ENCODE measurements at places on chromosomes 7 and 10.

DNA sequence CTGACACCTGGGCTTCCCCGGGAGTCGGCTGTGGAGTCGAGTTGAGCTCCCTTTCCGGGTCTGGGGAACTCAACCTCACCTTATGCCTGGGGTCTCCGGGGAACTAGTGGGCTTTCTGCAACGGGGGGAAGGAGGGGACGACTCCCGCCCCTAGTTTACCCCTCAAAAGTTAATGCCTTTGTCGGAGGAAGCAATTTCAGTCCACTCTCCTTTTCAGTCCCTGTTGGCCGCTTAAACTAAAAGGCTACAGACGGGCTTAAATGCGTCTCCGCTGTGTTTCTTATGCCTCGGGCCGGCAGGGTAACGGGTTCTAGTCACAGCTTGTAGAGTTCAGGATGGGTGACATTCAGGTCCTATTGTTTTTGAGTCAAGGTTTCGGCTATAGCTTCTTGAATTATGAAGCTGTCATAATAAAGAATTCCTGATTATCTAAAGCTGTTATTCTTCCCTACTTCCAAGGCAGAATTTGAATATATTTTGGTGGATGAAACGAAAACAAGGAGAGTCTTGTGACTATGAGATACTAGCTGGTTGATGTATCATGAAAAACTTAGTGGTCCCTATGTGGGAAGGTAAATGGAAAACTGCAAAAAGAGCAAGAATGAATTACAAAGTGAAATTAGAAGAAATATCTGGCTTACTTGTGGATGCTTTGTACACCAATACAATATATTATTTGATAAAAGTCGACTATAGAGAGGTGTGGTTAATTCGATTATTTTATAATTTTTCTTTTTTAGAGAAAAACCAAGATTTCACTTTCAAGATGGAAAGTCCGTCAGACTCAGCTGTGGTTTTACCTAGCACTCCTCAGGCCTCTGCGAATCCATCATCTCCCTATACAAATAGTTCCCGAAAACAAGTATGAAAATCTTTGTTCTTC, 495 bp downstream of the SFR1 start:
- peak; percentile 58 for DNase-seq

DNA sequence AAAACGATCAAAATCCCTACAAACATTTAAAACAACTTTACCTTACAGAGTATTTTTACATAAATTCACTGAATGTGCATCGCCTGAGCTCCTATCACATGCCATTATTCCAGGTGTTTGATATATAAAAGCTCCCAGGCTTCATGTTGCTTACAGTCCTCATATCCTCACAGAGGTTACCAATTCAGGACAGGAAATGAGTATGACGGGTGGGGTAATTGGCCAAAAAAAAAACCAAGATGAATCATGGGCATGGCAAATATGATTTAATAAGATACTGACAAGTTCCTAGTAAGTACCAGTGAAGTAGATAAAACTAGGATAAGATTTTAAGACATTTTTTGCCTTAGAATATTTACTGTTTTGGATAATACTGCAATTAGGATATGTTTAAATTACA, 135.8 kb downstream of the KMT2E start:
- no peak for DNase-seq

- DNase-seq = no peak
Measured at GRCh38 chr10:102065561-102066398, 631 bp downstream of the HPS6 start.

- peak; percentile 23 for DNase-seq
Measured at GRCh38 chr10:75841266-75841665, 409.8 kb downstream of the LRMDA start.

- DNase-seq = no peak
Measured at GRCh38 chr10:18402853-18403252, 248.5 kb downstream of the NSUN6 start.

DNA sequence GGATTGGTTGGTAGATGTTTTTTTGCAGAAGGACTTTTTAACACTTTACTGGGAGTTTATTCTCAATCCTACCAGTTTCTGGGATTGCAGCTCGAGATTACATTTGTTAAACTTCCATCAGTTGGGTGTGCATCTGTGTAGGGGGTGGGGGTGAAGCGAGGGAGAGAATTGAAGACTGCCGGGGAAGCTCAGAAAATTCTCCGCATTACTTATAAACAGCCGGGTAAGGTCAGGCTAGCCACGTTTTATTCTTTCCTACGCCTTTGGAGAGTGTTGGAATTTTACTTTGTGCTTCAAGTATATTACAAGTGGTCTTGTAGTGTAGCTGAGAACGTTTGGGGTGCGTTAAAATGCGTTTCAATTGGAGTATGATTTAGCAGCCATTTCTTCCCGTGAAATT, 1.1 kb downstream of the PALS2 start:
- DNase-seq = no peak

DNA sequence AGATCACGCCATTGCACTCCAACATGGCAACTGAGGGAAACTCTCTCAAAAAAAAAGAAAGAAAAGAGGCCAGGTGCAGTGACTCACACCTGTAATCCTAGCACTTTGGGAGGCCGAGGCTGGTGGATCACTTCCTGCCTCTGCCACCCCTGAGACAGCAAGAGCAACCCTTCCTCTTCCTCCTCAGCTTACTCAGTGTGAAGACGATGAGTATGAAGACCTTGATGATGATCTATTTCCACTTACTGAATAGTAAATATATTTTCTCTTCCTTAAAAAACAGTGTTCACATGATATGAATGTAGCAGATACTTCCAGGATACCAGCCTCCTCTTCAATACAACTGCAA, 2.1 kb upstream of the ZKSCAN1 start:
- no peak for DNase-seq

DNA sequence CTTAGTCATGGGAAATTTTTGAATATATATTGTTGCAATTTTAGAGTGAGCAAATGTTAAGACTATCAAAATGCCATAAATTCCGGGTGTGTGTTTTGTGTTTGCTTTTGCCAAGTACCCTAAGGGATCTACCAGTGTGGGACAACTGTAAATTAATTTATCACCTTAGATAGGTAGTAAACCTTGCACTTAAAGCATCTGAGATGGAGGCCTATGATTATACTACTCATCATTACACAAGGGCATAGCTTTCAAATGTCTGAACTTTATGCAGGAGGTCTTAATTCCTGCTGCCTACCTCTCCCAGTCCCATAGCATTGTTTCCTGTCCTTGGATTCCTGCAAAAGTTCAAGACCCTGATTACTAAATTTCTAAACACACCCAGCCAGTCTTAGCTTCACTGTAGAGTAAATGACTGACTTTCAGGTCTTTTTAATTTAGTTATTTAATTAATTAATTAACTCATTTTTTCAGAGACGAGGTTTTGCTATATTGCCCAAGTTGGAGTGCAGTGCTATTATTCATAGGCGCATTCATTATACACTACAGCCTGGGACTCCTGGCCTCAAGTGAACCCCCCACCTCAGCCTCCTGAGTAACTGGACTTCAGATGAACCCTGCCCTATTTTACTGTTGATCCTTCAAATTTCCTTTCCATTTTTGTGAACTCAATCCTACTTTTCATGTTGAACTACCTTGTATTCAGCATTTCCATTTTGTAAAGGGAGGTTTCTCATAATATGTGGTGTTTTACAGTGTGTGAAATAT, 47.0 kb downstream of the THSD7A start:
- DNase-seq = no peak

- DNase-seq = no peak
Measured at GRCh38 chr10:64458306-64458705, 937.1 kb downstream of the REEP3 start.

- no peak for DNase-seq
Measured at GRCh38 chr7:136194878-136195277, 217.7 kb upstream of the MTPN start.

DNA sequence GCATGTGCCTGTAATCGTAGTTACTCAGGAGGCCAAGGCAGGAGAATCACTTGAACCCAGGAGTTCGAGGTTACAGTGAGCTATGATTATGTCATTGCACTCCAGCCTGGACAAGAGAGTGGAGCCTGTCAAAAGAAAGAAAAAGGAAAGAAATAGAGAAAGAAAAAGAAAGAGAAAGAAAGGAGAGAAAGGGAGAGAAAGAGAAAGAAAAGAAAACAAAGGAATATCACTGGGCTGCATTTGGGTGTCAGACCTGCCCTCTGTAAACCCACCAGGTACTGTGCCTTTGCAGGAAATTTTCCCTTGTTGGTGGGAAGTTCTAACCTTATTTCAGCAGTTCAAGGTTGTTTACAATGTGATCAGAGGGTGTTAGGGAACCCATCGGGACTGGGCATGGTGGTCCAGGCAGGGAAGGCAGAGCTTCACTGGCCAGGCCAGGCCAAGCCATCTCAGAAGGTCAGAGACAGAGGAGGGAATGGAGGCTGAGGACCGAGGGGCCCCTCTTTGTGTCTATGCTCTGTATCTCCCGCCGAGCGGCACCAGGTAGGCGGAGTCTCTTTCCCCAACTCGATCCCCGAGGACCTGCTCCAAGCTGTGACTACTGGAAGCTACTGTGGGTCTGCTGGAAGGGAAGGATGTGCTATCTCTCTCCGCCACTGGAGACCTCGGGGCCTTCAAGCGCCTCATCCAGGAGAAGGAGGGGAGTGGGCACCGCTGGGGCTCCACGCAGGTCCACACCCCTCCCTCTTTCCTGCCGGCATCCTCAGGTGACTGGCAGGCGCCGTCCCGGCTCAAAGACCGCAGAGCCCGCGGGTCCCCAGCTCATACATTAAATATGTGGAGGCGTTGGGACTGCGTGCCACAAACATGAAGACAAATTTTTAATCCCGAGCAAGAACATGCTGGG, 15.2 kb upstream of the KAZALD1 start:
- DNase-seq = peak; percentile 52

DNA sequence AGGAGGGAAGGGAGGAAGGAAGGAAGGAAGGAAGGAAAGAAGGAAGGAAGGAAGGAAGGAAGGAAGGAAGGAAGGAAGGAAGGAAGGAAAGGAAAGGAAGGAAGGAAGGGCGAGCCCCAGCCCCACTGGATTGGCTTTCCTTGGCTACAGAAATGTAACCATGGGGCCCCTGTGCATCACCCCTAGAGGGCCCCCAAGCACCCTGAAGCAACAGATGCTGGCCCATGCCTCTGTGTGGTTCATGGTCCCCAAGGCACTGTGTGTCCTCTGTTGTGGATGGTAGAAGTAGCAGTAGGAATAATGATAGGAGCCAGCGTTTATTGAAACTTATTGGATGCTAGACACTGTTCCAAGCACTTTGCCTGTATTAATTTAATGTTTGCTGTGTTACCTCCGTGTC, 116.6 kb upstream of the MACROH2A2 start:
- DNase-seq = no peak

- no peak for DNase-seq
Measured at GRCh38 chr7:134766779-134767519, 12.5 kb upstream of the CALD1 start.

DNA sequence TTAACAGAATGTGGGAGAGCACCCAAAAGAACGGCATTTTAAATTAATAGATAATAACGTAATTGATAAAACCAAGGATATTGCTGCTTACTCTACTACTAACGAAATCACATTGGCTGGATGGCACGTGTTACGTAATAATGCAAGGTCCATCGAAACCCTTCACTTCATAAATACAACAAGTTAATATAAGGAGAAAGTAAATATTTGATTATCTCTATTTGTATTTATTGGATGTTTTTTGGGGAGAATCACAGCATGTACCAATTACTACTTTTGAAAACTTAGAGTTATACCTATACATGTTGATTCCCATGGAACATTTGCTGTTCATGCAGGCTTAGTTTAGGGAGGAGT, 1.6 kb downstream of the PRKG1 start:
- no peak for DNase-seq

DNA sequence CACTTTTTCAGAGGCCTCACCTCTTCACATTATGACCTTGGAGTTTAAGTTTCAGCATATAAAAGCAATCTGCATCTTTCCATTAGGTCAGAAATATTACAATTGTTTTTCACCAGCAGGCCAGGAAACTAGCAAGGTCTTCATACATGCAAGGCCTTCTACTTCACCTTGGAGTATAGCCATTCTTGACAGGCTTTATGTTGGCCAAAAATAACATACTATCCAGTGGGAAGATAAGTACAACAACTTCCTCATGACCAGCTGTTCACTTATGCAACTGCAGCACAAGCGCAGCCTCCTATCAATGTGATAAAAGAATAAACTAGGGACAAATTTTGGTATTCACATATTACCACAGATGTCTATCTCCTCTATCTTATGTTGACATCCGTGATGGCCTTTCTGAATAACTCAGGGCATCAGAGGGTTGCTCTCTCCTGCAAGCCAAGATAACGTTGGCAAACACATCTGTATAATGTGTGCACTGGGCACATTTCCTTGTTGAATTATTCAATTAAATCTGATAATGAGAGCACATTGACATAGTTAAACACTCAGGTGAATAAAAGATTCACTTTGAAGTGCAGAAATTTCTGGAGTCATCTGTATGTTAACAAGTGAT, 239.8 kb downstream of the FZD1 start:
- DNase-seq = no peak

DNA sequence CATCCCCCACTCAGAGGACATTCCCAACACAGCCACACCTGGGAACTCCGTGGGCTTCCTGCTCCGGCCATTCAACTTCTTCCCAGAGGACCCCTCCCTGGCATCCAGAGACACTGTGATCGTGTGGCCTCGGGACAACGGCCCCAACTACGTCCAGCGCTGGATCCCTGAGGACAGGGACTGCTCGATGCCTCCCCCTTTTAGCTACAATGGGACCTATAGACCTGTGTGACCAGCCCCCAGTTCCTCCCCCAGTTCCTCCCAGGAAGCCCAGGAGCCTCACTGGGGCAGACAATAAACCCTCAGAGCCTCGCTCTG, 8.6 kb downstream of the AOC1 start:
- no peak for DNase-seq

GRCh38 chr10:78278058-78278404, 244.4 kb downstream of the RPS24 start:
- DNase-seq = no peak

DNA sequence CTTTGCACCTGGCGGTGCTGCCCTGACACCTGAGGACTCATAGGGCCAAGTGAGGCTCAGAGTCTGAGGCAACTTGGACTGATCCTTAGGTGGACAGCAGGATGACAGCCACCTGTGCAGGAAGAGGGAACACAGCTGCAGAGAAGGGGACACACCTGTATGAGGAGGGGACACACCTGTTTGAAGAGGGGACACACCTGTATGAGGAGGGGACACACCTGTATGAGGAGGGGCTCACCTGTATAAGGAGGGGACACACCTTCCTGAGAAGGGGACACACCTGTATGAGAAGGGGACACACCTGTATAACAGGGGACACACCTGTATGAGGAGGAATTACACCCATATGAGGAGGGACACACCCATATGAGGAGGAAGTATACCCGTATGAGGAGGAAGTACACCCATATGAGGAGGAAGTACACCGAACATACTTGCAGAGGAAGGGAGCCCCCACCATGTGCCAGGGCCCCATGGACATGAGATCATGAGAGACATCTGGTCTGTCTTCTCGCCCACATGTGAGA, 285.9 kb downstream of the ADARB2 start:
- DNase-seq = peak; percentile 13

DNA sequence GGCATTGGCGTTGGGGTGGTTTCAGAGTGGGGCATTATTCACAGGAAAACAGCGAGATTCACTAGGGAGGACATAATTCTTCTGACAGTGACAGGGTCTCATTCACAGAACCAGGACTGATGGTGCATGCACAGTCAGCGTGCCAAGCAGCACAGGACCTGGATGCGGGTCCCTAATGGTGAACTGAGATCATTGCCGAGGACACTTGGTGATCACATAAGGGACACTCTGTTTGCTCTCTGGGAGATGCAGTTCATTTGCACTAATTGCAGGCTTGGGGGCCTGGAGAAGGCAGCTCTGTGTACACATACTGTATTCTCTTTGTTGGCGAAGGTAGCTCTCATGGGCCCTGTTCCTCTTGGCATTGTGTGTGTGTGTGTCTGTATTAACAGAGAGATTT, 716.1 kb downstream of the PHTF2 start:
- no peak for DNase-seq

All from NCI-H2171 treated with DMSO at 0.1 percent for 48 hours (cell line).